Daoy (cell line): ENCODE measurements at places on chromosomes 7 and 10.
A peak's percentile ranks its signal among the peaks of the same experiment; 100 is the strongest.

GRCh38 chr10:97875391-97875790, 25.7 kb downstream of the GOLGA7B start:
- DNase-seq, result no peak

DNA sequence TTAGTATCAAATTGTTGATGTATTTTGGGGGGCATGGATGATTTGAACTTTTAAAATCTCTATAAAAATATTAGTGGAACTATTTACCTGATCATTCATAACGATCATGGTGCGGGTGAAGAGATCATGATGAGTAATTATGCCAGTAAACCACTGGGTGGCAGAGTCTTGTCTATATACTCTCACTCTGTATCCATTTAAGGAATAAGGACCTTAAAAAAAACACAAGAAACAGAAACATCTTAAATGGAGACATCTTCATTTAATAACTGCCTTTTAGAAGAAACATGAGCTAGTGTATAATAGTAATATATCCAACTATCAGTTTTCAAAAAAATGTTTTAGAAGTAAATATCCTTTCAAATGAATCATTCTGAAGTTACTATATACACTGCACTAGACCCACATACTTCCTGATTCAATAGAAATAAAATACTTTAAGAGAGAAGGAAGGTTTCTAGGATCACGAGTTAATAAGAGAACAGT, 84.0 kb downstream of the NRBF2 start:
- peak; percentile 11 for DNase-seq

GRCh38 chr10:93806903-93807302, 49.2 kb downstream of the LGI1 start:
- peak; percentile 29 for DNase-seq

- no peak for DNase-seq
Measured at GRCh38 chr10:17125206-17125893, 4.3 kb downstream of the CUBN start.

DNA sequence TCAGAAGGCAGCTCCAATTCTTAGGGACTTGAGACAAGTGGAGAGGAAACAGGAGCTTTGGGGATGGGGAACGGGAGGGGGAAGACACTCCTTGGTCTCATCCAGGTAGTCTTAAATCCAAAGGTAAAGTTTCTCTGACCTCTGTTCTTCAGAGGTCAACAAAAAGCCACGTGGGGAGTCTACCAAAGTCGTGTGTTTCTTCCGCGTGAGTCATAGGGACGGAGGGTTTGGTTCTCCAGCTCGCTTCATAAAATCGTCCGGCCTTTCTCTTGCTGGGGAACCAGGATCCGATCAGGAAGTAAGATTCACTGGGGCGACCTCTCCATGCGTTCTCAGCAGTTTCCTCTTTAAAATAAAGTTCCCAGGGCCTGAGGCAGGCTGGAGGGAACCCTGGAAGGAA, 275.7 kb downstream of the TCERG1L start:
- peak; percentile 8 for DNase-seq

GRCh38 chr7:157116762-157117161, 22.0 kb upstream of the UBE3C start:
- no peak for DNase-seq

DNA sequence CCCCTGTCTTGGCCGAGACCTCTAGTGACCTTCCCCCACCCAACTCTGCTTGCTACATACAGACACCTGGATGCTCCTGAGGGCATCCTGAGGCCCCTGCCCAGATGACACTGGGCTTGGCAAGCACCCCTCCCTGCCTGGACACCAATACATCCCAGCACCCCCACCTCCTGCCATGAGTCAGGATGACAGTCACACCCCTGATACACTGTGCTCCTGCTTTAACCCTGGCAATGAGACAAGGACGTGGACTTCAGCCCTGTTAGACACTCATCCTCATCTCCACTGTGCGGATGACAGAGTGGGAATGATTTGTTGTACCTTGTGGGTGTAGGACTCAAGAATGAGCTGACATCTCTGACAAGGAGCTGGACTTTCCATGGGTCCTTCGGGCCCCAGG, 186.3 kb upstream of the ADCY1 start:
- no peak for DNase-seq

DNA sequence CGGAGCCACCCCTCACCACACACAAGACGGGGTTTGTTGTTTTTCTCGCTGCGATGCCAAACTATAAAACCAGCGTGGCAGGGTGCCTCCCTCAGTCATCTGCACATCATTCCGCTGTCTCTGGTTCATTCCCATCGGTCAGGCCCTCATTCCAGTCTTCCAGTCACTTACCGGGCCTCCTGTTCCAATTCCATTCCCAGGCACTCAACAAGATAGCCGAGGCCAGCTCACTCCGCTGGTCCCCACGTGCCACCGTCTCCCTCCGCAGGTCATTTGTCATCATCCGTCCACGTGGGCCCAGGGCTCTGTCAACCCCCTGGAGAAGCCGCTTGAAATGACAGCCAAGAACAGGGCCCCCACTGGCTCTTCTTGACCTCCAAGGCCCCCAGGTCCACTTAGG, 6.1 kb upstream of the TMEM184A start:
- no peak for DNase-seq

DNA sequence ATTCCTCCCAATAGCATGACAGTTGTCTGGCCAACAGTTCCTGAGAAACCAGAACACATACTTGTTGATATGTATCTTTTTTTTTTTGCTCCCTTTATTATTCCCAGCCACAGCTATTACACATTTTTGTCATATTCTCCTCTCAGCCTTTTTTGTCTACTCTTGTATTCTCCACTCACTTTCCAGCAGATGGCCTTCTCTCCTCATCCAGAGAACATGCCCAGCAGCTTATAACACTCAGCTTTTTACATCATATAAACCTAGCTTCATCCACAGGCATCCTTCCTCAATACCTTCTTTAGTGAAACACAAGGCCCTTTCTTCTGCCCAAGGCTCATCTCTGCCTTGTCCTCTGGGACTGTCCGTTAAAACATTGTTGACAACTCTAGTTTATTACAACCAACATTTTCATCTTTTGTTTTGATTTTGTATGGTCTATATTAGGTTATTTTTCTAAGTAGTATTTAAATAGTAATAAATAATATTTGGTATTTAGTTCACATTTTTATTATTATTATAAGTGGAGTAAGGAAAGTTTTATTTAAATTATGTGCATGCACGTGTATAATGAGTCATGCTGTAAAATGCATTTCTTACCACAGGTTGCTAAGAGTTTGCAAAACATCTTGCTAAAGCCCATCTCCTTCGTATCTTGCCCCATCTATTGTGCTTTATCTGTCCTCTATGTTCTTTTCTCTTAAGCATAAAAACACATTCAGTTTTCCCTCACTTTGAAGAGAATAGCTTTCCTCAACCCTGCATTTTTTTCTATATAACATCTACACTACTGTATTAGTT, 101.5 kb downstream of the ORC5 start:
- peak; percentile 18 for DNase-seq

- DNase-seq, result no peak
Measured at GRCh38 chr7:123054357-123055133, 59.0 kb upstream of the TAS2R16 start.

DNA sequence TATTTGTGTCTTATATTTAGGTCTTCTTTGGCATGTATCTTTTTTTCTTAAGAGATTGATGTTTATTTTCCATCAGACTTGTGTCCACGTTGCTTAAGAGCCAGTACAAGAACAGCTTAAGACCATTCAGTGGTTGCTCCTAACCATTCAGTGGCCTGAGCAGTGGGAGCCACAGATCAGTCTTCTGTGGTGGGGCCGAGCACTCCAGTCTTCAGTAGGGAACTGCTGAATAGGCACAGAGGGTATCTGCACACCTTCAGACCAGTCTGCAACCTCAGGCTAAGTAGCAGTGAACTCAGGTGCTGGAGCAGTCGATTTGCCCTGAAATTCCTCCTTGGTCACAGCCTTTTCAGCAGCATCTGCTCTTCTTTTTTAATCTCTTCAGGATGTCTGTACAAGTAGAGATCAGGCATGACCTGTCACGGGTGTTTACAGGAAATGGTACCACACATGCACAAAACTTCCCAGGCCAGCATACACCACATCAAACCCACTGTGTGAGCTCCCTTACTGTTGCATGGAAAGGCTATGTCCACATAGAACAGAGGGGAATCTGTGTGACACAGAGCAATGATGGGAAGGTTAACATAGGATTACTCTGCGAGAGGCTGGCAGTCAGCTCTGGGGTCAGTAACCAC, 51.5 kb downstream of the FAM107B start:
- DNase-seq, result no peak
